ENCODE measurements at places on chromosomes 2 and 18.

DNA sequence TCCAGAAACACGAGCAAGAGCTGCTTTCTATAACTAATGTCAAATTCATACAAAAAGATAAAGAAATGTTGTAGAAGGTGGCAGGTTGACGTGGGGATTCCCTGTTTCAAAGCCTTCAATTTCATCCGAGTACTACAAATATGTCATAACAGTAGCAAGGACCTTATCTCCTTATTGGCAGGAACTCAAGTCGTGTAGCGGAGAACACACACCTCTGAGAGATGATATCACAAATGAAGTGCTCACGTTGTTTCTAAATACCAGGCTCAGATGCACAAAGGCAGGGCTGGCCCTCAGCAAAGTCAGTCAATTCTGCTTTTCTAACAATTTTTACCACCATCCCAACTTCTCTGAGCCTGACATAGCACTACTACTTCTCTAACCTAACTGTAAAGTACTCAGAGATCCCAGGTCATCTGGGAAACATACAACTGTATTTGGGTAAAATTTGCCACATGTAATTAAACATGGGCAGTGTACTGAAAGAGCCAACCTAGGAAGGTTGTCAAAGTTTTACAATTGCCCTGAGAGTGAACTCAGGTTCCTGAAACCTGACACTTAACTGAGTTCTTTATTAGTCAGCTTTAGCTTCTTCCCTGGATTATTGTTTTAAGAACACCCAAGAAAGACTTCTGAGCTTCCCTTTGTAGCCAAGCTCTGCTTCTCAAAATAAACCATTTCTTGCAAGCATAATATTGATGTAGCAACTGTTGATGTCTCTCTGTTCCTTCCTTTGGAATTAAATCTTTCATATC, 813.7 kb upstream of the ACVR2A start:
- no peak for DNase-seq

DNA sequence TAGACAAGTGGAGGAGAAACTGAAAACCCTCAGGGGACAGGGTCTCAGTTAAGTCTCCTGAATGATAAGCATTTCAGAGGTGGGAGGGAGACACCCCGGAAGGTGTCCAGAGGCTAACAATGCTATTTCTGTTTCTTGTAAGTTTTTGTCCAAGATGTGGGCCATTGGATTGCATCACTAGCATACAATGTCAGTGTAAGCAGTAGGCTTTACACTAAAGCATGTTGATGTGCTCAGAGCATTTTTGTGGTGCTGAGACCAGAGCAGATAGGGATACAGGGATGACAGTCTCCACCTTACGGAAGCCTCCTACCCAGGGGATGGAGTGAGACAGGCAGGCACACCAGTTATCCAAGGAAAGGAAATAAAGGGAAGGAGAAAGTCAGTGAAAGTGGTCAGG, 2.2 kb upstream of the IL1R1 start:
- no peak for DNase-seq

DNA sequence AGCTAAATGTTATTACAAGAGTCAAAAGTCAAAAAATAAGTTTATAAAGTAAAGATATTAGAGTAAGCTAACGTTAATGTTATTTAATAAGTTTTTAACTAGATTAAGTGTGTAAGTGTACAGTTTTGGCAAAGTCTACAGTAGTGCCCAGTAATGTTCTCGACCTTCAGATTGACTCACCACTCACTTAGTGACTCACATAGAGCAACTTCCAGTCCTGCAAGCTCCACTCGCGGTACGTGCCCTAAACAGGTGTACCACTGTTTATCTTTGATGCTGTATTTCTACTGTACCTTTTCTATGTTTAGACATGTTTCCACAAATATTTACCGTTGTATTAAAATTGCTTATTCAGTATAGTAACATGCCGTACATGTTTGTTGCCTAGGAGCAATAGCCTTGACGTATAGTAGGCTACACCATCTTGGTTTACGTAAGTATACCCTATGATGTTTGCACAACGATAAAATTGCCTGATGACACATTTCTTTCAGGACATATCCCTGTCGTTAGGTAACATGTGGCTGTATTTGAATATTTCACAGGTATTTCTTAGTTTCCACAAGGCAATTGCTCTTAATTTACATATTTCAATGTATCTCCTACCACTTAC, 1641.9 kb upstream of the PIK3C3 start:
- DNase-seq, result no peak

DNA sequence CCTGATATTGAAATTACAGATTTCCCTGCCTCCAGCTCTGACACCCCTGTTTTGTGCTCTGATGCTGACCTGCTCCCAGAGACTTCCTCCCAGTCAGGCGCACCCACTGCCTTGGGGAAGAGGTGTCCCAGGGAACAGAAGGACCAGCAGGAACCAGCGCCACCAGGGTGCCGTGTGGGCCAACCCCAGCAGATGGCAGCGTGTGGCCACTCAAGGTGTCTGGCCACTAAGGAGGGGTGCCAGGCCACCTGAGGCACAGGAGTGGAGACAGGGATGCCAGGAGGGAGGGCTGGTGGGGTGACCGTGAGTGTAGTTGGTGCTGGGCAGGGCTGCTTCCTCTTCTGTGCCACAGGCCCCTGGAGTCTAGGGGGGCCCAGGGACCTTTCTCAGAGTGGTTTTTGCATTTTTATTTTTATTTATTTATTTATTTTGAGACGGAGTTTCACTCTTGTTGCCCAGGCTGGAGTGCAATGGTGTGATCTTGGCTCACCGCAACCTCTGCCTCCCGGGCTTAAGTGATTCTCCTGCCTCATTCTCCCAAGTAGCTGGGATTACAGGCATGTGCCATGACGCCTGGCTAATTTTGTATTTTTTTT, 56.0 kb downstream of the TEX44 start:
- peak; percentile 75 for DNase-seq

GRCh38 chr2:226720948-226721347, 78.7 kb downstream of the IRS1 start:
- DNase-seq, result no peak

GRCh38 chr2:67218056-67218455, 179.1 kb upstream of the ETAA1 start:
- DNase-seq, result no peak

DNA sequence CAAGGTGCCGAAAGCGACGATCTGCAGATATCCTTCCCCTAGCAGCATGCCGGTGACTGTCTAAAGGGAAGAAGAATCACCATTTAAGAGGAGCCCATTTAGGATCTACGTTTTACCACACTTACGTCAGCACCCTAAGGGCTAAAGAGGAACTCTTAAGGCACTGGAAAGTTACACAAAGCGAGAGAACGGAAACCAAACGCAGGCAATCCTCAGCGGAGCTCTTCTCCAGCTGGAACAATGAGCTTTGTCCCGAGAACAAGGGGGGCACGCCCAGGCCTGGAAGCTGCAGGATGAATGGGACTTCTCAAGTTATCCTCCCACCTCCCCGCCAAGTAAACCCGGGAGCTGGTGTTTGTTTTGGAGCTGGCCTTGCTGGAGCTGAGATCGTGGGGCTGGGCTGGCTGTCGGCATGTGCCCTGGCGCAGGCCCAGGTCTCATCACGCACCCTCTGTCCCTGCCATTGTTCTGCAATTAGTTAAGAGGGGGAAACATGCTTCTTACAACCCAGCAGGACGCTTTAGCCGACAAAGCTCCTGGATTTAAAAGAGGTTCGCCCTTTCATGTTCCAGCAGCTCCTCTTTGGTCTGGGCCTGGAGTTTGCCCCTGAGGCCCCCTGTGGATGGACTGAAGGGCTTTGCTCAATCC, 36.4 kb downstream of the PXDN start:
- no peak for DNase-seq

DNA sequence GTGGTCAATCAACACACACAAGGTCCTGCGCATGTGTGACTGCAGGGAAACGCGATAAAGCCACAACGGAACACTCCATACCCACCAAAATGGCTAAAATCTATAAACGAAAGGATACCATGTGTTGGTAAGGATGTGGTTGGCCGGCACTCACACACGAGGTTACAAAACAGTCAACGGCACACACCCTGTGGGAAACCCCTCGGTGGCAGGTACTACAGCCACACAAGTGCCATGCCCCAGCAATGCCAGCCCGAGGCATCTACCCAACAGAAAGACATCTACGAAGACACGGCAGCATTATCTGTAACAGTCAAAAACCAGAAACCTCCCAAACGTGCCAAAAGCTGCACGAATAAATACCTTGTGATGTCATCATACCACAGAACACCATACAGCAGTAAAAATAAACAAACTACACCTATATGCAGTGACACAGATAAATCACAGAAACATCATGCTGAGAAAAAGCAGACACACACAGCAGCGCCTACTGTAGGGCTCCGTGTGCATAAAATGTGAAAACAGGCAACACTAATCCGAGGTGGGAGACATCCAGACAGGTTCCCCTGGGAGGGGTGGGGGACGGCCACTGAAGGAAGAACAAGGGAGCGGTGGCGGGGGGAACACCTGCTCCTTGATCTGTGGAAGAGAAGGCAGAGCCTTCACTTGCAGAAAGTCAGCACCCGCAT, 36.7 kb downstream of the HDAC4 start:
- DNase-seq, result no peak

DNA sequence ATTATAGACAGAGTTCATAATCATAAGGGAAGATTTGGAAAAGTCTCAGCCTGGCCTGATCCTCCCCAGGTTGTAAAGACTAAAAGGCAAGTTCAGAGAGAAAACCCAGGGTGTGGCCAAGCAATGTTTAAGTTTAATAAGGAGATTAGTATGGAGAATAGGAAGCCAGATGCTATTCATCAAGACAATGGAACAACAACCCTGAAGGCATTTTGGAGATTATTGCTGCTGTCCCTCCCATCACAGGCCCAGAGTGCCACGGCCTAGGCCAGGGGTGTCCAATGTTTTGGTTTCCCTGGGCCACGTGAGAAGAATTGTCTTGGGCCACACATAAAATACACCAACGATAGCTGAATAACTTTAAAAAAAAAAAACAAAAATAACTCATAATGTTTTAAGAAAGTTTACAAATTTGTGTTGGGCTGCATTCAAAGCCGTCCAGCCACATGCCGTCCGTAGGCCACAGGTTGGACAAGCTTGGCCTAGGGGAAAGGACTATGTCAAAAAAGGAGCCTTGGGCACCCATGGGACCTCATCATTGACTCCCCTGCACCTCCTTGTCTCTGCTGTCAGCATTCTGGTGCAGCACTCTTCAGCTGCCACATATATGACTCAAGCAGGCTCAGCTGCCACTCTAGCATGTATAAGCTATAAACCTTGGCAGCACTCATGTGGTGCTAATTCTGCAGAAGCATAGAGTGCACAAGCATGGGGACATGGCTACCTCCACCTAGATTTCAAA, 20.8 kb downstream of the DPP4 start:
- DNase-seq, result no peak

DNA sequence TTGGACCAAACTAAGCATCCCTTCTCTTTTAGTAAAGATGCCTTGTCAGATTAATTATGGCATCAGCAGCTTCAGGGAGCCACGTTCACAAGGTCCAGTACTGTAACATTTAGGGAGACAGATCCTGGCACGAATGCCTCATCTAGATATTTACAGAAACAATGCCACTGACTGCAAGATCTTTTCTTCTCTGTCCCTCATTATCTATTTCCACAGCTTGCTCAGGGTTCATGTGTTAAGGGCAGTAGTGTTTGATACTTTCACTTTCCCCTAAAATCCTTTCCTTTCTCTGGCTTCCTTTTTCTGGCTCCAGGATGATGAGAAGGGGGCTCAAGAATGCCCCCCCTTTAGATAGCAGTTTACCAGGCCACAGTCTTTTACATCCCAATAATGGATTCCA, 393.9 kb downstream of the BCL11A start:
- no peak for DNase-seq

DNA sequence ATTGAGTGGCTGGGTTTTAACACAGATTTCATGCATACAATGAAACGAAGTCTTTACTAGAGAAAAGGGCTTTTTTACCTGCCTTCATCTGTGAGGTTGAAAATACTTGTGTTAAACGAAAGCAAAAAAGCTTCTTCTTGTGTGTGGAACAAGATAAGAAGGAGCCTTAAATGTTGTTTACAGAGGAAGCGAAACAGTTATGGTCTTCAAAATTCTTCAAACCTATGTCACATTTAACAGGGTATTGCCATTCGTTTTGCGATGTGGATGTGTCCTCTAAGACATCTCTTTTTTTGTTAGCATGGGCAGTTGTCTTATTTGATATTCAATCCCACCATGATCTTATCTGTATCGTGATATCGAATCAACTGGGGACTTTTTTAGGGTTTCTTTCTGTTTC, 532.6 kb downstream of the TMEM182 start:
- no peak for DNase-seq

- peak; percentile 55 for DNase-seq
These were observed 3.5 kb upstream of the IGFBP5 start for GRCh38 chr2:216698895-216699294.

- DNase-seq, result peak; percentile 21
These were observed 9.5 kb downstream of the RTTN start for GRCh38 chr18:70195852-70196434.

DNA sequence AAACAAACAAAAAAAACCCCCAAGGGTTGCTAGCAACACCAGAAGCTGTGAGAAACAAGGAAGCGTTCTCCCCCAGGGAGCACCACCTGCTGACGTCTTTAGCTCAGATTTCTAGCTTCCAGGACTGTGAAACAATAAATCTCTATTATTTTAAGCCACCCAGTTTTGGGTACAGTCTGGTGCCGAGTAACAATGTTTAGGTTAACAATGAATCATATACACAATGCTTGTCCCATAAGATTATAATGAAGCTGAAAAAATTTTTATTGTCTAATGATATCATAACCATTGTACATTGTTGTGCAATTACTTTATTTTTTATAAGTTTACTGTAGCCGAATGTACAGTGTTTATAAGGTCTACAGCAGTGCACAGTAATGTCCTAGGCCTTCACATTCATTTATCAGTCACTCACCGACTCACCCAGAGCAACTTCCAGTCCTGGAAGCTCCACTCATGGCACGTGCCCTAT, 72.1 kb upstream of the CAB39 start:
- DNase-seq, result no peak

GRCh38 chr2:168626096-168626495, 170.0 kb downstream of the CERS6 start:
- no peak for DNase-seq
